ENCODE measurements at places on chromosomes 2 and 18.
A peak's percentile ranks its signal among the peaks of the same experiment; 100 is the strongest.

DNA sequence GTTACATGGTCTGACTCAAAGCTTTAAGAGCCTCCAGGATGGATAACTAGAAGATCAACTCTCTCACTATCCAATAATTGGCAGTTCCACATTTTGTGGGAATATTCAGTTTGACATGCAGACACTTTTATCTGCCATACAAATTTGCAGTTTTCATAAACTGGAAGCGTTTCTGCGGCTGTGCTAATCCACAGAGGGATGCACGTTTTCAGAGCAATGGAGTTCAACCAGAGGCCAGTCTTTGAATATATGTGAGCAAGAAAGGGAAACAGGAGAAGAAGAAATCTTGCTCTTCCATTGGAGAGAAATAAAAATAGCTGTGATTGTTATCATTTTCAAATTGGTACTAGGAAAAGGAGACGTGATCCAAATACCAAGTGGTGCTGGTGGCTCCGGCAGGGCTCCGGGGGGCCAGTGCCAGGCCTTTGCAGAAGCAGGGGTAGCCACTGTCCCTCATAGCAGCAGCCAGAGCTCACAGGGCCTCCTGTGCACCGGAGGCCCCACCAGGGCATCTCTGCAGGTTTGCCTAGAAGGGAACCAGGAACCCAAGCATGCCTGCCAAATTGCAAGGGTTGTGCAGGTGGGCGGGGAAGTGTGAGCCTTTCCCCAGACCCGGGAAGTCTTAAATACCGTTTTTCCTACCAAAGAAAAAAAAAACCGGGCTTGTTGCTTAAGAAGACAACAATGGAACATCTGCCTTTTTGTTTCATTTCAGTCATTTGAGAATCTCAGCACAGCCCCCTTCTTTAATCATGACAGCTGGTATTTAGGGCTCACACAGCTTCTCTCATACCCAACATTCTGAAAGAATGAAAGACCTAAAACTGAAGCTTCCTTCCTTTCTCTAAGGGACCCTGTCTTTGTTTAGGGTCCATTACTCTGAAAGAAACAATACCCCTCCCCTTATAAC is 791.1 kb upstream of the SOX11 start:
- no peak for DNase-seq

GRCh38 chr2:128286011-128286721 is 32.5 kb downstream of the HS6ST1 start:
- no peak for DNase-seq

GRCh38 chr2:42663828-42664227 is 95.4 kb downstream of the MTA3 start:
- DNase-seq, result no peak

DNA sequence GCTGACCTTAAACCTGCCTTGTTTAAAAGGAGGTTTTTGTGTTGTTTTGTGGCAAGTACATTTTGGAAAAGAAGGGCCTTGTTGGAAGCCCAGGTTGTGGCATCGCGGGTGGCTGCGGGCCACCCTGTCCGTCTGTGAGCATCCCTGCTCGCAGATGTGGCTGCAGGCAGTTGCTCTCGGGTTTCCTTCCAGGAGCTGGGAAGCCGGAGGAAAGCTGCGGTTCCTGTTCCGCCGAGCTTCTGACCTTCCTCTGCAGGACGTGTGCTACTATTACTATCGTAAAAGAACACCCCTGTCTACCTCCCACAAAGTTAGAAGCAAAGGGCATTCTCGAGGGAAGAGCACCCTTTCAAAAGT is 766 bp downstream of the MFF start:
- no peak for DNase-seq

DNA sequence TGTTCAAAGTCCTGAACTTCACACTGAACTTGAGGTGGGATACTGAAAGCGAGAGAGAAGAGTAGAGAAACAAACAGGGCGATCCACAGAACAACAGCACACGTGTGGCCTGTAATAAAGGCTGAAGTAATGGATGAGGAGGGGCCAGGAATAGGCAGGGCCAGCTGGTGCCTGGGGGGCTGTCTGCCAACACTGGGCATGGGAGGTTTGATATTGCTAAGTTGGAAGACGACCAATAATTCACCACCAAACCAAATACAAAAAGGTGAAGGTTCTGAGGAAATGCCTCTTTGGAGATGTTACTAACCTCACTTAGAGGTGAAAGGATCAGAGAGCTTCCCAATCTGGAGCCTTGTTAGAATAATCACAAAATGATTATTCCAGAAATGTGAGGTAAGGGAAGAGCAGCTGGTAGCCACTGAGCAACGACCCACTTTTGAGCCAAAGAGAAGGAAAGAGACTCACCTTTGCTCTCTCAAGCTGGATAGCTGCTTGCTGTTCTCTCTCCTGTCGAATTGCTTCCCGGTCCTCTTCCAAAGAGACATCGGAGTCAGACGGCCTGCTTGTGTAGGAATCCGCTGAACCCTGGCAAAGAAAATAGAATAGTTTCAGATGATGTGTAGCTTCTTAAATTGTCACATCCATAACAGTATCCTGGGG is 54.7 kb upstream of the ARL5A start:
- DNase-seq, result no peak

DNA sequence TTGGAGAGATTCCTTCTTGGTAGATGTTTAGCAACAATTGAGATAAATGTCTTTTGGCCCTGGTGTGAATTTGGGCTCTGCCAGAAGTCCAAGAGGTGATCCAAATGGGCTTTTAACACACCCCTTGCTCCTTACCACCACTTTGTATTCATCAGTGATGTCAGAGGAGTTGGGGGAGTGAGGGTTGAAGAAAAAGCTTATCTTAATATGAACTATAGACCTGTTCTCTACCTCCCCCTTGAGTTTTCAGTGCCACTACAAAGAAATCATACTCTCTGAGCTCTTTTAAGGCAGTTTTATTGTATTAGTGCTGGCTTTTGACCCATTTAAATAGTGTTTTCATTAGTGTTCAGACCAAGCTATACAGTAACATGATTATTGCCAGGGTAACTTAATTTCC is 229.1 kb downstream of the PHLPP1 start:
- no peak for DNase-seq

- peak; percentile 42 for DNase-seq
Observed at GRCh38 chr2:224646242-224646846, 61.2 kb upstream of the CUL3 start.

- no peak for DNase-seq
Observed at GRCh38 chr18:75170916-75171315, 38.0 kb downstream of the PTGR3 start.

DNA sequence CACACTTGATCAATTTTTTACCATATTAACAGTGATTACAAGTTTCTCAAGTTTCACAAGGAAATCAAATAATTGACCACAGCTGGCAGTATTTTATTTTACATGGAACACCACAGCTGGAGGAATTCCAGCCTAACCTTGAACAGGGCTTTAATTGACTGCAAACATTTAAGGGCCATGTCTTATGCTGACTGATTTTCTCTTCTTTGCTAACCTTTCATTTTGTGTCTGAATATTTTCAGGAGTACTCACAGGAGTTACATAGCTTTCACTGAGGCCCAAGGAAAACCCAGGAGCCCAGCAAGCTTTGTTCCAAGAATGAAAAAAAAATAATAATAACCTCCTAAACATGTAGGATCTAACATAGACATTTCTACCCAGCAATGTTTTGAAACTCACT is 49.6 kb downstream of the FRZB start:
- DNase-seq, result no peak

DNA sequence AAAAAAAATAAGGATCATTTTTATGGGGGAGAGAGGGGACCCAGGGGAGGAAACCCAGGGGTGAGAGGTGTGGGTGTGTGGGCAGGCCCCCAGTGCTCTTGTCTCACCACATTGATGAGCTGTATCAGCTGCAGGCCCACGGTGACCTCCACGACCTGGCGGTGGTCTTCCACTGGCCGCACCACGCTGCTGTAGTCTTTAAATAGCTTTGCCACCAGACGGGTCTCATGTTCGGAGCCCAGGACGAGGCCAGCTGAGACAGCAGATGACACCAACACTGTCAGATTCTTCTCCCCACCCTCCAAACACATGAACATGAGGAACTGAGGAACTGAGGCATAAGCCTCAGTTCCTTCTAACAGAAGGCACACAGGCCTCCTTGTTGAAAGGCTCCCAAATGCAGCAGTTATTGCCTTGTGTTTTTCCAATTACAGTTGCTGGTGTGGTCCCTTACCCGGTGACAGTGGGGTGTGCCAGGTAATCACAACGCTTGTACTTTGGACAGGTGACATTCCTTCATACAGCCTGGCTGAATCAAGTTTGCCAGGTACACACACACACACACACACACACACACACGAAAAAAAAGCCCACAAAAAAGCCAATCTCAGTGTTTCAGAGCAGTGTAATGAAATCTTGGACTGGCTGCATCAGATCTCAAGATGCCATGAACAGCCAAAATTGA is 4.7 kb downstream of the CHRNA1 start:
- no peak for DNase-seq

DNA sequence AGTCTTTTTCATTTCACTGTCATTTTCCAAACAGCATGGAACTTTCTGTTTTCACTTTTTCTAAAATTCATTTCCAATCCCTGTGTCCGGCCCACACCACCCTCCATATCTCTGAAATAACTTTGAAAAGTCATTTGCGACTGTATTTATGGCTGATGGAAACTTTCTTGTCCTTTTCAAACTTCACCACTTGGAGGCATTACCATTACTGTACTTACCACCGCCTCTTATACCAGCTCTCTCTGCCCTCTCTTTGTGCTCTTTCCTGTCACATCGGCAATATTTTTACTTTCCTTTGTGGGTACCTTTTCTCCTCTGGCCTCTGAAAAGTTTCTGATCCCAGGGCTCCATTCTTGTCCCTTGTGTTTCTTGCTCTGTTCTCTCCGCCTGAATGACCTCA is 39.5 kb upstream of the IL1RL1 start:
- no peak for DNase-seq

GRCh38 chr18:3256693-3257626 is 5.0 kb upstream of the MYL12B start:
- no peak for DNase-seq

DNA sequence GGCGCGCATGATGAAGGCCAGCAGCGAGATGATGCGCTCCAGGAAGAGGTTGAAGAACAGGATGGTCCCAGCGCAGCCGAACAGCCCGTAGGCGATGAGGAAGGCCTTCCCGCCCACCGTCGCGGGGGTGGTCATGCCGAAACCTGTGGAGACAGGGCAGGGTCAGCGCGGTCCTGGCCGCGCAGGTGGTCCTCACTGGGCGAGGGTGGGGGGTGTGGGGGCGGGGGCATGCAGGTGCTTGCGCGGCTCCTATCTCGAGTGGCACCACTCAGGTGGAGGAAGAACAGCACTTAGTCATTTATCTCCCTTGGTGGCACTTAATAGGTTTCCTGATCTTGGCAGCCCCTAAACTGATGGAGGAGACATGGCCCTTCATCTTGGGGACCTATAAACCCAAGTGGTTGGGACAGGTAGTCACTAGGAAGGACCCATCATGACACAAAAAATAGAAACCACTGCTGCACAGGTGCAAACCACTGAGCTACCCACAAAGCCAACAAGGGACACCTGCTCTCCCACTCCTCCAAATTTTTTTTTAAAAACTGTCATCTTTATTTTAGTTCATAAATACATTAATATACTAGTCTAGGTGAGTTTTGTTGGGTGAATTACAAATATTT is 118.8 kb downstream of the MSH2 start:
- DNase-seq, result no peak

DNA sequence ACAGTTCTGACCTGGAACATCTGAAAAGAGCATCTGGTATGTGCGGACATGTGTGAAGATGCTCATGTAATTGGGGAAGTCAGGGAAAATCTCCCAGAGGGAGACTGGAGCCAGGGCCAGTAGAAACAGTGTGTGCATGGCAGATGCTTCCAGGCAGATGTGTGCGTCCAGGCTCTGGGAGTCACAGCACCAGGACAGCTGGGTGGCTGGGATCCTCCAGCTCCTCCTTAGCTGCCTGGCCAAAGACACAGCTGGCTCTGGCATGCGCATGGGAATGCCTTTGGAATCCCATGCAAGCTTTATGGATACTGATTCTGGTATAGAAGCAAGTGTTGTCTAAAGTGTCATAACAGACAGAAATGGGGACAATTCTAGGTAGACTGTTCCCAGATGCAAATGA is 369.7 kb downstream of the INSIG2 start:
- DNase-seq, result no peak

DNA sequence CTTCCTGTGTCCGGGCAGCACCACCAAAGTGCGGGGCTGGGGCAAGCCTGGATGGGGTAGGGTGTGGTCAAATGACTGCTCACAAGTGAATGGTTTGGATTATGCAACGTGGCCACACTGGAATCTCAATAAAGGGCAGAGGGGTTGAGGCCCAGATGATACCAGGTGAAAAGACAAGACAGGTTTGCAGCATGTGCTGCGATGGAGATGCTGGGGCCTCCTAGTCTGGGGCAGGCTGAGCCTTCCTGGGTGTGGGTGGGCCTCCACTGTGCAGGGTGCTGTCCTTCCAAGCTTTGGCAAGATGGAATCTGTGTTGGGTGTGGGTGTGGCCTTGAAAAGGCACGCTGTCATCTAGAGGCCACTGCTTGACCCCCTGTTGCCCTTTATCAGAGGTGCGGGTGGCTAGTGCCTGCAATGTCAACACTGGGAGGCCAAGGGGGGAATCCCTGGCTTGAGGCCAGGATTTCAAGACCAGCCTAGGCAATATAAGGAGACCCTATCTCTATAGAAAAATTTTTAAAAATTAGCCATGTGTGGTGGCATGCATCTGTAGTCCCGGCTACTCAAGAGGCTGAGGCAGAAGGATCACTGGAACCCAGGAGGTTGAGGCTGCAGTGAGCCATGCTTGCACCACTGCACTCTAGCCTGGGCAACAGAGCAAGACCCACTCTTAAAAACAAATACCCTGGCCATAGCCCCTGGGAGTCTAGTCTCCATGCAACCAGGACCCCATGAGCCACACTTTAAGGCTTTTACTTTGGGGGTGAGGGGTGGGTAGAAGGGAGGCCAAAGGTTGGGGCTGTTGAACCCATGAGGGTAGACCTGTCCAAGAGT is 13.8 kb downstream of the RRM2 start:
- no peak for DNase-seq

DNA sequence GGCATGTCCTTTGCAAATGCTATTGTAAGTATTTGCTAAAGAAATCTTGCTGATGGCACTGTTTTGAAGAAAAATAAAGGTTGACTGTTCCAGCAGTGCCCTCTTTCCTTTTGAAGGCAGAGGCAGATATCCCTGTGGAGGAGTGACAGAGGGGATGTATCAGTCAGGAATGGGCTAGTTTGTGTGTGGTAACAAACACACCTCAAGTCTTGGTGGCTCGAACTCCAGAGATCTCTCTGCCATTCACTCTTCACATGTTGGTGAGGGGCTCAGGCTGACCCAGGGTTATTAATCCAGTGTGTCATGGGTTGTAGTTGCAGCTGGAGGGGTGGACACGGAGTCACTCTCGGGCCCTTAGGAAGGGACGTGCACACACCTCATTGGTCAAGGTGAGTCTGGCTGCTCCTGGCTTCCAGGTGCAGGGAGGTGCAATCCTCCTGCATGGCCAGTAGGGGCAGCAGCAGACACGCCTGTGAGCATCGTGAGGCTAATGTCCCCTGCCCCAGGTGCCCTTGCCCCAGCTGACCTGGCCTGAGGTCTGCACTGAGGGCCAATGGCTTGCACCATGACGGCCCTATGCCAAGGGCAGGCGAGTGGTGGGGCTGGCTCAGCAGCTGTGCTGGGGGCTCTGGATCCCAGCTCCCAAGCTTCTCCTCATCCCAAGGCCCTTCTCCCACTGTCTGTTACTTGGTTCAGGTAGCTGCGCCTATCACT is 146.5 kb downstream of the ASB1 start:
- peak; percentile 28 for DNase-seq

All from activated CD8-positive, alpha-beta T cell treated with anti-CD3 and anti-CD28 coated beads for 36 hours (primary cell).